ENCODE measurements at places on chromosomes 1 and 21.

DNA sequence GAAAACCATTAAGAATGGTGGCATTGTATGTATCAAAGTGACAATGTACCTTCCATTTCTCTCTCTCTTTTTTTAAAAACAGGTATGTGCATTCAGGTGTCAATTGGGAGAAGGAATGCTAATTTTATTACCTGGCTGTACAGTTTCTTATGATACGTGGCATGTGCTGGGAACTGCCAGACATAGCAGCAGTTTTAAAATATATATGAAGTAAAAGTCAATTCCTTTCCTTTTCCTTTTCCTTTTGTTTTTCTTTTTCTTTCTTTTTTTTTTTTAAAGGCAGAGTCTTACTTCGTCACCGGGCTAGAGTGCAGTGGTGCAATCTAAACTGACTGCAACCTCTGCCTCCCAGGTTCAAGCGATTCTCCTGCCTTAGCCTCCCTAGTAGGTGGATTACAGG, 37.0 kb downstream of the SPEN start:
- no peak for DNase-seq

DNA sequence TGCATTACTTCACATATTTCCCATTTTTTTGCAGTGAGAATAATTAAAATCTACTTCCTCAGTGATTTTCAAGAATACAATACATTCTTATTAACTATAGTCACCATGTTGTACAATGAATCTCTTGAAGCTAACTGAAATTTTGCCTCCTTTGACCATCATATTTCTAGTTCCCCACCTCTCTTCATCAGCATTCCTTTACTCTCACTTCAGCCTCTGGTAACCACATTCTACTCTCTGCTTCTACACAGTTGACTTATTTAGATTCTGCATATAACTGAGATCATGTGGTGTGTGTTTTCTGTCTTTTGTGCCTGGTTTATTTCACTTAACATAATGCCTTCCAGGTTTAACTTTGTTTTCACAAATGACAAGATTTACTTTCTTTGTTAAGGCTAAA, 304.4 kb upstream of the LYPLAL1 start:
- DNase-seq = no peak

DNA sequence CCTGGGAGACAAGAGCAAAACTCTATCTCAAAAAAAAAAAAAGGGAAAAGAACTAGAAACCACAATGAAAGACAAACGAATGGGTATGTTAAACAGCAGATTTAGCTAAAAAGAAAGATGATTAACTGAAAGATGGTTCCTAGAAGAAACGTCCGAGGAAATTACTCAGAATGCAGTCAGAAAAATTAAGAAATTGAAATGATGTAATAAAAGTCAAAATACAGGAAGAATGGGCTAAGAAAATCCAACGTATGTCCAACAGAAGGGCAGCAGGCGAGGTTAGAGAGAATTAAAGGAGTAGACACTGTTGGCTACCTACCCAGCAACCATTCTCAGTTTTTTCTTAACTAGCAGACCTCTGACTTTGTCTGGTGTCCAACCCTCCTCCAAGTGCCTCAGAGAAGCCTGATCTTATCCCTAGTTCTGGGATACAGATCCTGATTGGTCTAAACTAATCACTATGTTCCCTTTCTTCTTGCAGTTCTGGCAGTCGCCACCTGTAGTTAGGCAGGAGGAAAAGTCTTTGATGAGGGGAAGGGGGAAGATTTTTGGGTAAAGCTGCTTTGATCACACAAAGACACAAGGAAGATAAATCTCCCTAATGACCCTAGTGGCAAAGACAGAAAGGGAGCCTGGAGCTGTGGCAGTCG, 25.7 kb downstream of the GPR161 start:
- DNase-seq = no peak

DNA sequence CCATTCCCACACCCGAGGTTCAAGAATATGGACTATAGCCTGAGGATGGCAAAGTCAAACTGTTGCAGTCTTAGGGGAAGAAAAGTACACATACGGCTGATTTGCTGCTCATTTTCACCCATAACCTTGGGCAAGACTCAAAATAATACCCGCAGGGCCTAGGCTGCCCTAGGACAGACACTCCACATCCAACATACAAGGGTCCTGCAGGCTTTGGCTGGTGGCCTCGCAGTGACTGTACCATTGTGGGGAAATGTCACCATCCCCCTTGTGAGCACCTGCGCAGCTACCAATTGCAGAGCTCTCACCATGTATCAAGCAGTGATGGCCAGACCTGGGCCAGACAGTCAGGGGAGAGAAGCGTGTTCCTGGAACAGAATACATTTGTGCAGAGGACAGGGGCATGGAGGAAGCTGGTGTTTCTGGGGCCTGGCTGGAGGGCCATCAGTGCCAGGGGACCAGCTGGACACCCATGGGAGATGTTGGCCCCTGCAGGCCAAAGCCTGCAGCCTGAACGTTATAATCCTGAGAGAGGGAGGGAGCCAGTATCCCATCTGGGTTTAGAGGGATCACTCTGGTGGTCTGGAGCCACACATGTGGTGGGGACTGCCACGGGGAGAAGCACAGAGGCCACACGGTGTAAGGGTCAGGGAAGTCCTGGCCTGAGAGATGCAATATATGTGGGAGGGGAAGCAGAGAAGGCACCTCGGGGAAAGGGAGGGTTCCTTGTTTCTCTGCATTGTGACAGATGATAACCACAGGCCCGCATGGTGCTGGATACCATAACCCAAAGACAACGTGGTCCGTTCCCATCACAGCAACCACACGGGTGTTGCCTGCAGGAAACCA, 101.2 kb downstream of the GLIS1 start:
- no peak for DNase-seq

- DNase-seq = no peak
These were observed 13.3 kb downstream of the ARV1 start for GRCh38 chr1:230992100-230992774.

- no peak for DNase-seq
These were observed 65.0 kb downstream of the LBR start for GRCh38 chr1:225362805-225363204.

GRCh38 chr1:30242722-30243457, 480.5 kb downstream of the MATN1 start:
- DNase-seq = no peak

- no peak for DNase-seq
These were observed 34.8 kb downstream of the ZMYND12 start for GRCh38 chr1:42420911-42421585.

DNA sequence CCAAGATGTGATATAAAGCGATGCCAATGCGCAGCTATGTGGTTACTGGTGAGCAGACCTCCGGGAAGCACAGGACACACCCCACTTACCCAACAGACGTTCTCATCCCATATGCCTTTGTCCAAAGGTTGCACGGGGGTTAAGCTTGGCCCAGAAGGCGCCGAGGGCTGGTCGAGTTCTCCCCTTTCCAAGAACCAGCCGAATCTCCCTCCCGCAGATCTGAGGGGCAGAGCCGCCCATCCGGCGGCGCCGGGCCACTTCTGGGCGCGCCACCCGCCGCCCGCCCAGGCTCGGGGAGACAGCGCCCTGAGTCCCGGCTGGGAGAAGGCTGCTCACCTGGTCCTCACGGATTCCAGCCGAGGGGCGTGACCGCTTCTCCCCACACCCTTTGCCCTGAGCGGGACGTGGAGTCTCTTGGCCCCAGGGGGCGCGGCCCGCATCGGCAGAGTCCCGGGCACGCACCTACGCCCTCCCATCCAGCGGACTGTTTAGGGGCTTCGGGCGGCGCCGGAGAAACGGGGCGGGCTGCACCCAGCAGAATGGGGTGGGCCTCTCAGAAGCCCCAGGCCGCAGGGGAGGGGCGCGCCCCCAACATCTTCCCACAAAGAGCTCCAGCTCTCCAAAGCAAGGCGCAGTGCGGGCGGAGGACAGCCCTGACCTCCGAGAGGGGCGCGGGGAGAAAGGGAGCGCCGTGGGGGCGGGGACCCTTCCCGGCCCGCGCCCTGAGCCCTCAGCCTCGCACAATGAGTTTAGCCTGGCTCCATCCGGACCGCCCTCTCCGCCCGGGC, 615 bp downstream of the GPR161 start:
- peak; percentile 30 for DNase-seq

DNA sequence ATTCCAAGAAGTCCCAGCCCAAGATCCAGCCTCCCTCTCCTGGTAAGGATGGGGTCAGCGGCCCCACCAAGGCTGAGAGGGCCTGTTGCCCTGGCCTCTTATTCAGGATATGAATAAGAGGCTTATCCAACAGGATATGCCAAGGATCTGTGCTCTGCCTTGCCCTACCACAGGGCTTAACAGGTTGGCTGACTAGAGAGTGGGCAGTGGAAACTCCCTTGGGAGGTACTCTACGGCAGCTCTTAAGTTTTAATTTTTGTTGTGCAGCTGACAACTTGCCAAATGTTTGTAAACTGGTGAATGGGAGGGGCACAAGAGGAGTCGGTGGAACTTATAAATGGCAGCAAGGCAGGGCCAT, 16.5 kb upstream of the PIGV start:
- DNase-seq = no peak

DNA sequence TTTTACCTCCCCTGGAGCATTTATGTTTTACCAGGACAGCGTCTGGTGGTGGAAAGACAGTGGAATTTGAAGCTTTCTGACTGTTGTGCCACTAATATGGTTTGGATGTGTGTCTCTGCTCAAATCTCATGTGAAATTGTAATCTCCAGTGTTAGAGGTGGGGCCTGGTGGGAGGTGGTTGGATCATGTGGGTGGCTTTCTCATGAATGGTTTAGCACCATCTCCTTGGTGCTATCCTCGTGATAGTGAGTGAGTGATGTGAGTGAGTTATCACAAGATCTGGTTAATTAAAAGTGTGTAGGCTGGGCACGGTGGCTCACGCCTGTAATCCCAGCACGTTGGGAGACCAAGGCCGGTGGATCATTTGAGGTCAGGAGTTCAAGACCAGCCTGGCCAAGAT, 23.7 kb downstream of the PHLDA3 start:
- DNase-seq = no peak

DNA sequence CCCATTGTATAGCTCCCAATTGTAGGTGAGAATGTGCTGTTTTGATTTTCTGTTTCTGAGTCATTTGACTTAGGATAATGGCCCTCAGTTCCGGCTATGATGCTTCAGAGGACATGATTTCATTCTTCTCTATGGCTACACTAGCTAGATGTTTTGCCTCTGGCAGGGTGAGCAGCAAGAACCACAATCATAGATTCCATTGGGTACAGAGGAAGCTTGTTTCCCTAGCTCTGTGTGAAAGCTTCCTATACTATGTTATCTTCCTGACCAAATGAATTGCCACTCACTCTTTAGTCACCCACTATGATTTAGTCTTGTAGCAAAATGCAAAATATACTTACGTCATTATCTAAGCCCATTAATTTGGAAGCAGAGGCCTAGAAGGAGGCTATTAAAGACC, 616.3 kb downstream of the PLA2G4A start:
- DNase-seq = no peak

GRCh38 chr1:108878678-108879077, 1.9 kb downstream of the GPSM2 start:
- no peak for DNase-seq

DNA sequence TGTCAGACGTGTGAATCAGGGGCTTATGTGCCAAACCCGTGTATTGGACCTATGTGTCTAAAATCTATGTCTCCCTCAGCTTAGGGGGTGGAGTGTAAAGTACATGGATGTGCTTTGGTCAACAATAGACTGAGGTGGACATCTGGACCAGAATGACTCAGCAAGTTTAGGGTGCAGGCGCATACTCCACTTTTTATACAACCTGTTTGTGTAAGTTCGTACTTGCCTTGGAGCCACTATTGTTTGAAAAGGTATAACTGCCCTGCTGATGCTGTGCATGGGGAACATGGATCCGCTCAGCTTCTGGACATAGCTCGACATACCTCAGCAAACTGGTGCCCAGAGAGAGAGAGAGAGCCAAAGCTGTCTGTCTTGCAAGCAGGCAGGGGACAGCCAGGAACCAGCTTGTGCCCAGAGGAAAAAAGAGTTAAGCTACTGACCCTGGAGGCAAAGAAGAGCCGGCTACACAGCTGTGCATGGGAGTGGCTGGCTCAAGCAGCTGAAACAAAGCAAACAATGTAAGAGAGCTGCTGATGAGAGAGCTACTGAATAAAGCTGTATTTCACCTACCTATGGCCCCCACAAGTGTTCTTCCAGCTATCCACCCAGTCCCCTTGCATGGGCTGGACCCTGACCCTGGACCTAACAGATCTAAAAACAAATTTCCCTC, 41.2 kb downstream of the GJA5 start:
- DNase-seq = no peak

GRCh38 chr21:34203851-34204420, 130.6 kb downstream of the MRPS6 start:
- no peak for DNase-seq

DNA sequence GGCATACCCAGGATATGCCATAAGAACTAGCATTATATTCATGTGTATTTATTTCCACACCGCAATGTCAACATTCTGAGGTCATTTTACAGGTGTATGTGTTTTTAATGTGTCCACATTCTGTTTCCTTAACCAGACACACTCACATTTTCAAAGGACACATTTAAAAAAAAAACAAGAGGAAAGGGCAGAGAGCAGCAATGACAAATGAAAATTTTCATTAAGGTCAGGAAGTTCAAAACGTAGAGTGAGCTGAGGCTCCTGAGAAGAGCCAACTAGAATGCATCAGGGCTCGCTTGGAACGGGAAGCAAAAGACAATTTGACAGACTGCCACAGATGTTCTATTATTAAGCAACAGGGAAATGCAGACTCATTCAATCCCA, 4.8 kb upstream of the GNPAT start:
- DNase-seq = no peak

DNA sequence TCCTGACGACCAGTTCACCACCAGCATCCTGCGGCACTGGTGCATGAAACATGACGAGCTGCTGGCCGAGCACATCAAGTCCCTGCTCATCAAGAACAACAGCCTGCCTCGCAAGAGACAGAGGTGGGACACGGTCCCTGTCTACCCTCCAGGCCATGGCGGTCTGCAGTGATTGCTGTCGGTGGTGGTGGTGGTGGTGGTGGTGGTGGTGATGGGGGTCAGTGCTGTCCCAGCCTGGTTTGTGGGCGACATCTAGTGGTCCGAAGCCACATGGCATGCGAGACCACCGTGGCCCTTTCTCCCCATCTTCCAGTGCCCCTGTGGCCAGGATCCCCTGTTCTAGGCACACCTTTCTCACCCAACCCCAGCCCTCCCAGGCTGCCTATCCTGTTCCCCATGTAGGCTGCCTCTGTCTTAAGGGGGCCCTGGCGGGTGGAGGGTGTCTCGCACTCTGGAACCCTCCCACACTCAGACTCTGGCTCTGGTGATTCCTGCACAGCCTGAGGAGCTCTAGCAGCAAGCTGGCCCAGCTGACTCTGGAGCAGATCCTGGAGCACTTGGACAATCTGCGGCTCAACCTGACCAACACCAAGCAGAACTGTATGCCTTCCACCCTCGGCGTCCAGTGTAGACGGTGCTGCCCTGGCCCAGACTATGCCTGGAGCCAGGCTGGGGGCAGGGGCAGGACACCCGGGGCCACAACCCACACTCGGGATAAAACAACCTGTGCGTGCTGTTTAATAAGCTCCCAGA, 3.2 kb upstream of the SLC27A3 start:
- DNase-seq = no peak

- DNase-seq = no peak
These were observed 950 bp upstream of the EVA1C start for GRCh38 chr21:32411350-32412161.

GRCh38 chr1:67175530-67176087, 9.4 kb downstream of the IL23R start:
- no peak for DNase-seq

Measured in RWPE1 (cell line).